ENCODE measurements at places on chromosomes 7 and 10. TPM values are rescaled to one million over a fixed set of nuclear protein-coding genes. Genes with fewer than 3 reads are reported as not detected.

Gene ASNS
- 0.88 TPM for total RNA-seq

GRCh38 chr7:101218236-101219125, 516 bp downstream of the ZNHIT1 start:
- DNase-seq = no peak

- no peak for DNase-seq
Measured at GRCh38 chr7:7351156-7351555, 168.8 kb downstream of the C1GALT1 start.

DNA sequence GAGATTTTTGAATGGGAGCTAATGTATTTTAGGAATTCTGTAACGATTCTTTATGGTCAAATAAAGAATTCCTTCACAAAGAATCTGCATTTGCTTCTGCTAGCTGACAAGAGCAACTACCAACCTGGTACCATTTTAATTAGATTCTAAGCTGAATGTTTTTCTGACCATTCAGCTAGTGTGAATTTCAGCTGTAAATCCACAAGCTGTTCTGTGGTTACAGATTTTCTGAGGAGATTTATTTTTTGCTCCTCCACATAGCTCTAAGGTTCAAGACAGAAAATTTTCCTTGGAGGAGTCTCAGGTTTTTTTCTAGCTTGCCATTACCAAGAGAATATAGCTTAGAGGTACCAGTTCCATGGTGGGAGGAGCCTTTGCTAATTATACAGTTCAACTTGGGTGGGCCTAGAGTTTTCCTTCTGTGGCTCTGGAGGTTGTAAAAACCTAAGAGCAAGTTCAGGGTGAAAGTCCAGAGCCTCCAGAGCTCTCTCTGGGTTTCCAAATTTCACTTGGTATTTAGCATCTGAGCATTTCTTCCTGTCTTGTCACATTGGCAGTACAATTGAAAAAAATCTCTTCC, 120.1 kb downstream of the JAZF1 start:
- DNase-seq = no peak

DNA sequence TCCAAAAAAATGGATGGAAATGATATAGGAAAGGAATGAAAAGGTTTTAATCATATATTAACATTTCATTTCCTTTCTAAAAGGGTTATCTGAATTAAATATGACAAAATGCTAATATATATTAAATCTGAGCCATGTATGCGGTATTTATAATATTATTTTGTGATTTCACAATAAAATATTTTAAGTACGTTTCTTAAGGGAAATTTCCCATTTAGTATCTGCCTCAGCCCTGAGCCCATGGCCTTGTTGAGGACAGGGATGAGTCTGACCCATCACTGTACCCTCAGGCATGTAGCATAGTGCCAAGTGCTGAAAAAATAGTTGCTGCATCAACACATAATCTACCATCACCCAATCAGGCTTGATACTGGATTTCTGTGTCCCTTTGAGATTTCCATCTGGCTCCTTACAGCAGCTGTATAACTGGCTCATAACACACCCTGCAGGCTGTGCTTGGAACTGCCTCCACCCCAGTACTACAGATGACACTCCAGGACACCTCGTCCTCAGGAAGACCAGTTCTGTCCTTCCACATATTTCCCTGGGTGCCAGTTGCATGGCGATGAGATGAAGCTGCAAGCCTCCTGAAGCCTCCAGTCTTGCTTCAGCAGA, 59.4 kb upstream of the ASAH2 start:
- no peak for DNase-seq

DNA sequence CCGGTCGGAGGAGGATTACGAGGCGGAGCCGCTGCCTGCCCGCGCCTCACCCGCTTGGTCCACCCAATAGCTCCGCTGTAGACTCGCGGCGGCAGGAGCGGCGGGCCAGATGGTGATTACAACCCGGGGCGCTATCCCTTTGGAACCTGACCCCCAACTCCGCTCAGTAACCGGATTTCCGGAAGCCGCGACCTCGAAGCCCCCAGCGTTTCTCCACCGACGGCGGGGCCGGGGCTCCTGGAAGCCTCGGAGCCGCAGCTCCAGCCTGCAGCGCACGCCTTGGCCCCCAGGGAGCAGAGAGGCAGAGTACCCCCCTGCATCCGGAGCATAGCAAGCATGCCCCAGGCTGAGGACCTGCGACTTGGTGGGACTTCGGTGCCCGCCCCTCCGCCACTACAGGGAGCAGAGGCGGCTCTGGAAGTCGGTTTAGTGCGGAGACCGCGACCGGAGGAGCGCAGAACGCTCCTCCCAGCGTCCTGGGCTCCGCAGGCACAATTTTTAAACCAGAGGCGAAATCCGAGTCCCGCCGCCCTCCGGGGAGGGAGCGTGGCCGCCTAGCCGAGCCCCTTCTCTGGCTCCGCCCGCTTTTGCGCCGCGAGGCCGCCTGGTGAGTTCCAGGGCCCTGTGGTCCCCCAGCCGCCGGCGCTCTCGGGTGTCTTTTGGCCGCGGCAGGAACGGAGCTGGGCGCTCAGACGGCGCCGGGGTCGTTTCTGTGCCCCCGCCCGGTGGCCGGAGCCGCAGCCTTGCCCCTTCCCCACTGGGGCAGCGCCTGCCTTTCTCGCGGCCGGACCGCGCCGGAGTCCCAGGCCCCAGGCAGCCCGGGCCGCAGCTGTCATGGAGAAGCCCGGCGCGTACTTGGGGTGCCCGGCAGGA, 28.2 kb upstream of the BMS1 start:
- DNase-seq = no peak

All from gastrocnemius medialis (tissue), 4 donors.